ENCODE measurements at places on chromosomes 7 and 10.

- DNase-seq = no peak
These were observed 9.0 kb downstream of the SFXN3 start for GRCh38 chr10:101040061-101040460.

DNA sequence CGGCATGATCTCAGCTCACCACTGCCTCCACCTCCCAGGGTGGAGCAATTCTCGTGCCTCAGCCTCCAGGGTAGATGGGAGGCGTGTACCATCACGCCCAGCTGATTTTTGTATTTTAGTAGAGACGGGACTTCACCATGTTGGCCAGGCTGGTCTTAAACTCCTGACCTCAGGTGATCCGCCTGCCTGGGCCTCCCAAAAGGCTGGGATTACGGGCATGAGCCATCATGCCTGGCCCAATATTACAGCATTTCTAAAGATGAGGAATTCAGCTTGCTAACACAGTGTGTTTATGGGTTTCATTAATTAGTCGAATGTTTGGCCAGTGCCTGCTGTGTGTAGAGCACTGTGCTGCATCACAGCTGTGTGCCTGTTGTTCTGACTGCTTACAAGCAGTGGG lies 3.7 kb downstream of the WDR37 start:
- DNase-seq = no peak

DNA sequence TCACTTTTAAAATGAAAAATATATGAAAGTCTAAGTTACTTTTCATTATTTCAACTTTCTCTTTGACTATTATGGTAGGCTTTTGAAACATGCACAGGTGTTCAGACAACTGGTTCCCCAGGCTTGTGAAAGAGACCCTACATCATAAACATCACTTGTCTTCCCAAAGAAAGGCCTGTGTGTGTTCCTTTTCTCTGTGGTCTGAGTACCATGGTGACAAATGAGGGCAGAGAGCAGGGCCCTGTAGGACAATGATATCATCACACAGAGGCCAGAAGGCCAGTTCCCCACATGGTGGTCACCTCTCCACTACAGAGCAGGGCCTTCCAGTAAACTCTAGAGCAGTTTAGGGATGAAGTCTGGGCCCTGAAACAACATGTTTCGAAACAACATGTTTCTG lies 288.8 kb downstream of the USP6NL start:
- no peak for DNase-seq

DNA sequence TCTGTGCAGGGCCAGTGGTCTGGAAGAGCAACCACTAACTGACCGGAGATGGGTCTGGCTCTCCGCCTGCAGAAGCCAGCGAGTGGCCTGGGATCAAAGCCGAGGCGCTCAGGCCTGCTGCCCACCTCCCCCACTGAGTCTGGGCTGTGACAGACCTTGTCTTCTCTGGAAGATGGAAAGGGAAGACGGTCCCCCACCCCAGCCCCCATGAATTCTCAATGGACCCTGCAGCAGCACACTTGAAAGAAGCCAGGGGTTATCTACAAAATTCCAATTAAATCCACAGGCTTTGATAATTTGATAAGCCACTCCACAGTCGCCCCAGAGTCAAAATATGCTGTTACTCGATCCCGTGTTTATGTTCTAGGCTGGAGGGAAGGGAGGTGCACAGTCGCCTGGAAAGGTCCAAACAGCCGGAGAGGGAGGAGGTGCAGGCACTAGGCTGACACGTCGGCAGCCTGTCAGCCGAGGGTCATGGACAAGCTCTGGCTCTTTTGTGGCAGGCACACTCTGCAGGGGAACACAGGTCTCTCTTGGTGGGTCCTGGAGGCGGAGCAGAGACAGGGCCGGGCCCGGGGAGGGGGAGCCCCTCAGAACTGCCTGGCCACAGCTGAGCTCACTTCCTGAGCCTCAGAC lies 134.9 kb downstream of the SH3PXD2A start:
- no peak for DNase-seq

- DNase-seq = no peak
These were observed 201.9 kb upstream of the FRMD4A start for GRCh38 chr10:14532473-14533251.

DNA sequence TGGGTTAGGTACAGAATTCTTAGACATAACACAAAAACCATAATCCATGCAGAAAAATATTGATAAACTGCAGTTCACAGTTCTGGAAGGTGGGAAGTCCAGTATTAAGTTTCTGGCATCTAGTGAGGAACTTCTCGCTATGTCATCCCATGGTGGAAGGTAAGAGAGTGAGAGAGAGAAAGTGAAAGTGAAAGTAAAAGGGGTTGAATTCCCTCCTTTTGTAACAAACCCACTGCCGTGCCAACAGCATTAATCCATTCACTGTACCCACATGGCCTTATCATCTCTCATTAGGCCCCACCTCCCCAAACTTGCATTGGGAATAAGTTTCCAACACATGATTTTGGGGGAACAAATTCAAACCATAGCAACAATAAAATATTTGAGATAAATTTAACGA lies 17.1 kb downstream of the ZNF485 start:
- no peak for DNase-seq
